Hematopoietic multipotent progenitor cell (in vitro differentiated cells): ENCODE measurements at places on chromosomes 6 and 20. TPM values are rescaled to one million over a fixed set of nuclear protein-coding genes. Genes with fewer than 3 reads are reported as not detected.

GRCh38 chr20:46298374-46298773 lies 9.9 kb downstream of the CDH22 start:
- DNase-seq: no peak

GRCh38 chr6:149043476-149044130 lies 273.9 kb upstream of the TAB2 start:
- no peak for DNase-seq

- peak; percentile 1 for DNase-seq
Measured at GRCh38 chr6:112781241-112781640, 434.1 kb downstream of the RFPL4B start.

GRCh38 chr6:131532580-131533039 lies 40.4 kb upstream of the ARG1 start:
- DNase-seq: no peak

DNA sequence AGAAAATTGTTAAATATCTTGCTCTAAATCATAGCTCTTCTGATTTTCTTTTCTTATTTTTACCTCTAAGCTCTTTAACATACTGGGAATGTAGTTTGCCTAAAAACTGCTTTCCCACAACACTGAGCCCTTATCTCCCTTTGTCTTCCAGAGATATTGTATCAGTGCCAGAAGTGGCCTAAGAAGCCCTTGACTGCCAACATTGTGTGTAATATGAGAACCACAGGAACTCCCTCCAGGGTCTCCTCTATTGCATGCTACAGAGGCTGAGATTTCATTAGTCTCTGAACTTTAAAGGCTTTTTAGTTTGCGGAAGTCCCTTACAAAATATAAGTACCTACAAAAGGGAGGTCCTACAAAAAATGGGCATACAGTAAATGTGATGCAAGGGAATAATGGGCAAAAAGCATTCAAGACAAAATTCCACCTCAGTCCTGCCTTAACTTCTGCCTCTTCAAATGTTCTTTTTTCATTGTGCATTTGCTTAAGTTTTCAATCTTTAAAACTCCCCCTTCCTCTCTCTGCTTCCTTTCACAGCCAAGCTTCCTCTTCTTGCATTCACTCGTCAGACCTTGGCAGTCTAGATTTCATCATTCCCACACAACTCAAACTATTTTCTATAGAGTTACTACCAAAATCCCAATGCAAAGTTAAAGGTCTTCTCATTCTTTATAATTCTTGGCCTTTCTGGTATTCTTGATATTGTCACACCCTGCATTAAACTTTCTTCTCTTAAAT lies 76.5 kb downstream of the ADGRG6 start:
- DNase-seq: peak; percentile 65

GRCh38 chr6:144951730-144952437 lies 666.7 kb downstream of the UTRN start:
- DNase-seq: no peak

- DNase-seq: no peak
Measured at GRCh38 chr6:150600301-150601017, 774 bp downstream of the PLEKHG1 start.

- DNase-seq: no peak
Measured at GRCh38 chr20:54668271-54669039, 193.1 kb downstream of the DOK5 start.

The FAM83C gene
- total RNA-seq: under 0.01 TPM

DNA sequence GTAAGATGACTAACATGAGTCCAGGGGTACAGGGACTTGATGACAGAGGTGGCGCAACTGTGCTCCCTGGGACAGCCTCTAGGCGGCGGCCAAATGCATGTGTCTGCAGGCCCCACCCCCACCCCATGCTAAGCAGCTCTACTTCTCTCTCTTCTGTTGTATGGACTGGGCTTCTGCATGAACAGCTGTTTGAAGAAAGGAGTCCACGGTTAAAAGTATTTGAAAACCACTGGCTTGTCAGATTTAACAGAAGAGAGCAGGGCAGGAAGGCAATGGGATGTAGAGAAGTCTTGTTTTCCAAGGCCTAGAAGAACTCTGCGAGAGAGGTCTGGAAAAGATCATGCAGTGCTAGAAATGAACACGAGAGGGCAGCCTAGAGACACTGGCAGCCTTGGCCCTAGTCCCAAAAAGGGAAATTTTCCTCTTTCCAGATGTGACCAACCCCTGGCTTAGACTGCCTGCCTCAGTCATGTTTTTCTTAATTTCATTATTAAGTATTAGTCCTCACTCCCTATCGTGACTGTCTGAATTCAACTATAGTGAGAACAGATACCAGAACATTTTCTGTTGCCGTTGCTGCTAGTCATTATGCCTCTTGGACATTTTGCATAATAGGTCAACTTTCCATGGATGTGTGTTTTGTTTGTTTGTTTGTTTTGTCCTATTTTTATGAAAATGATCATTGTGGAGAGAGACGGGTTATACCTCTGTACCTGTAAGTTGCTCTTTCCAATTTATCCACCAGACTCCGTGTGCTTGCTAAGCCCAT lies 265.0 kb downstream of the ADGRG6 start:
- DNase-seq: peak; percentile 28

The CDH22 gene
- not detected for total RNA-seq

- no peak for DNase-seq
Measured at GRCh38 chr20:25023356-25023755, 30.8 kb upstream of the APMAP start.

- no peak for DNase-seq
Measured at GRCh38 chr6:158815907-158816306, 3.3 kb downstream of the EZR start.

The NRN1 gene
- total RNA-seq: not detected

DNA sequence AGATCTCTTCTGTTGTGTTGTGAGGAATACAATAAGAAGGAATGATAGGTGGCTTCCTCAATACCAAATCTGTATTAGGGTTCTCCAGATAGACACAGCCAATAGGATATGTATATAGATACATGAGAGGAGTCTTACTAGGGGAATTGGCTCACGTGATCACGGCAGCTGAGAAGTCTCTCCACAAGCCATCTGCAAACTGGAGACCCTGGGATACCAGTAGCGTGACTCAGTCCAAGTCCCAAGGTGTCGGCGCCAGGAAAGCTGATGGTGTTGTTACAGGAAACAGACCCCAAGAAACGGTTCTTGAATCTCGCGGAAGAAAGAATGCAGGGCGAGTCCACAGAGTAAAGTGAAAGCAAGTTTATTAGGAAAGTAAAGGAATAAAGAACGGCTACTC lies 61.4 kb downstream of the SYTL3 start:
- no peak for DNase-seq

- DNase-seq: peak; percentile 16
Measured at GRCh38 chr6:37134396-37135191, 35.4 kb upstream of the PIM1 start.

The PKIB gene
- total RNA-seq: not detected

DNA sequence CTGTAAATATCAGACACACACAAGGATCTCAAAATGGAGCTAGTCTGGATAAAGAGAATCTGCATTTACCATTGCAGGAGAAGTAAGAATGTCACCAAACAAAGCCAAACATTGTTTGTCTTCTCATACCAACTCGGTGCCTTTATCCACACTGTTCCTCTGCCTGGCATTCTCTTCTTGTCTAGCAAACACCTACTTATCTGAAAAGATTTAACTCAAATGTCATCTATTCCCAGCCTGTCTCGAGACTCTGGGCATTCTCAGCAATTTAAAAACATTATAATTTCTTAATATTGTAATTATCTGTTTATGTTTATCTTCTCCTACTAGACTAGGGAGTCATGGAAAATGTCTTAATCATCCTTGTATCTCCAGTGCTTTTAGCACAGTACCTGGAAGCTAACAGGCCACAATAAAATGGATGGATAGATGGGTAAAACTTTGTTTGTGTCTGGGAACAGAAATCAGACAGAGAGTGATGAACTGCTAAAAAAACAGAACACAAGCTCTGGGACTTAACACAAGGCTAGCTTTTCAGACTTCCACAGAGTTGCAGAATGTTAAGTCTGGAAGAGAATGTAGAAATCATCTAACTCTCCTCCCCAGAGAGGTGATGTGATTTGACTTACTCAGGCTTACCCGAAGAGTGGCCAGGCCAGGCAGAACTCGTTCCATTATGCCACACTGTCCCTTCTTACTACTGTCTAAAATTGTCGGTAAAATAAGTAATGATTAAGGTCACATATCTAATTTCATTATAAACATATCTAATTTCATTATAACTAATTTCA lies 42.3 kb upstream of the FAM83C start:
- no peak for DNase-seq

DNA sequence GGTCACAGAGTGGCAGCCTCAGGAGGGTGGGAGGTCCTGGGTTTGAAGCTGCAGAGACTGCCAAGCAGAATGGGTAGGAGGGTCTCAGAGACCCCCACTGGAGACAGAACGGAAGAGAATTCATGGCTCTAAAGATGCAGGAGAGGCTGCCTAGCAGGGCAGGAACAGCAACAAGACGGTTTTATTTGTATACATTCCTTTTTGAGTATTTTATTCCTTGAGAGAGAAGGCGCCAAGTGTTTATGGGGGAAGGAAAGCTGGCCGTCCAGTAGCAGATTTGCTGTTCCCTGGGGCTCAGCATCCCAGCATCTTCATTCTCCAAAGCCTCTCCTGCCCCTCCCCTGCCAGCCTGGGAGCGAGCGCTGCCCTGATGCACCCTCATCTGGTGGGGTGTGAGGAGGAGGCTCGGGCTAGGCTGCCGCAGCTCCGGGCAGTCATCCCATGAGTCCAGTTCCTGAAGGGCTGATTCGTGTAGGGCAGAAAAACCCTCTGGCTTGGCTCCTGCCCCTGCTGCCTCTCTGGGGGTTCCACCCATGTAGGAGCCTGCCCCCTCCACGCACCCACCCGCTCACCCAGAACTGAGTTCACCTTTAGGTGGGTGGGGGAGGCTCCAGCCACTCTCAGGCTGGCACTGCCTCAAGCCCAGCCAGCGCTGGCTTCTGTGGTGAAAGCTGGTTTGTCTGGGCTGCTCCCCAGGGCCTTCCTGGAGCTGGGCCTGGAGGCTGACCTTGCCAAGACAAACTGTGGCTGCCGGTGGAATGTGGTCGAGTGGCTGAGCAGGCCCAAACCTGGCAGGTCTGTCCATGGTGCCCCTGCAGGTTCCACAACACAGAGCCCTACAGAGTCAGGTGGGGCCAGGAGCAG lies 32.4 kb downstream of the CPXM1 start:
- no peak for DNase-seq

GRCh38 chr20:17679941-17680835 lies 1.9 kb downstream of the RRBP1 start:
- no peak for DNase-seq

The PSORS1C2 gene
- total RNA-seq: not detected

DNA sequence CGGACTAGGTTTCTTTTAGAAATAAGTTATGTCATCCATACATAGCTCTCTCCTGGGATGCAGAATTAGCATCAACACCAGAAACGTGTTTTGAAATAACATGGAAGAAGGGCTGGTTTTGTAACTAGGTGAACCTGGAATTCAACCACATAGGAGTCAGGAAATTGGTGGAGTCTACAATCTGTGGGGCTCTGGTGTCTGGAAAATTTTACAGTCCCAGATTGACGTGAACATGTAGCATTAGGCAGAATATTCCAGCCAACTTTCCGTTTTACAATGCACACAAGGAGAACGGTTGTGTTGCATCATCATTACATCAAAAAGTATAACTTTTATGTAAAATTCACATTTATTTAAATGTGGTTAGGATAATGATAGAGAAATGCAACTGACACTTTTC lies 1.9 kb downstream of the KCNQ5 start:
- no peak for DNase-seq

GRCh38 chr6:119552021-119552420 lies 202.5 kb upstream of the MAN1A1 start:
- no peak for DNase-seq

The VIP gene
- total RNA-seq: 0.27 TPM

The PPP1R14C gene
- under 0.01 TPM for total RNA-seq

The CLVS2 gene
- under 0.01 TPM for total RNA-seq
